ENCODE measurements at places on chromosomes 3 and 15.
A peak's percentile ranks its signal among the peaks of the same experiment; 100 is the strongest.

- DNase-seq, result no peak
Observed at GRCh38 chr3:131107637-131108433, 81.2 kb downstream of the NEK11 start.

DNA sequence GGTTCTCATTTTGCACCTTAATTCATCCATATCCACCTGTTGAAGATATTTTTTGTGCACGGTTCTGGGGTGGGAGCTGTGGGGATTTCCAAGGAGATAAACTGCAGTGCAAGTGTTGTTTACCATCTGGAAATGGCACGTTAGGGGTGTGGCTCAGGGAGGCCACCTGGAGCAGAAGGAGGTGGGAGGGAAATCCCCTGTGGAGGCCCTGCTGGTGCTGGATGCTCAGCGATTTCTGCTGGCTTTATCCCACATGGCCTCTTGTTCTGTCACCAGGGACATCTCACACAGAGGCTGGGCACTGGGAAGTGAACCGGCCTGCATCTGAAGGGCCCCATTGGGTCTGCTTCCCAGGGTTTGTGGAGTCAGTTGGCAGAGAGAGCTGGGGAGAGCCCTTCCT, 24.3 kb downstream of the TRPM1 start:
- no peak for DNase-seq

- DNase-seq, result peak; percentile 13
Observed at GRCh38 chr3:127697551-127698240, 24.9 kb downstream of the ABTB1 start.

GRCh38 chr3:52313774-52314188, 2.3 kb upstream of the DNAH1 start:
- no peak for DNase-seq

GRCh38 chr3:119301662-119302061, 7.5 kb downstream of the ARHGAP31 start:
- DNase-seq, result no peak

DNA sequence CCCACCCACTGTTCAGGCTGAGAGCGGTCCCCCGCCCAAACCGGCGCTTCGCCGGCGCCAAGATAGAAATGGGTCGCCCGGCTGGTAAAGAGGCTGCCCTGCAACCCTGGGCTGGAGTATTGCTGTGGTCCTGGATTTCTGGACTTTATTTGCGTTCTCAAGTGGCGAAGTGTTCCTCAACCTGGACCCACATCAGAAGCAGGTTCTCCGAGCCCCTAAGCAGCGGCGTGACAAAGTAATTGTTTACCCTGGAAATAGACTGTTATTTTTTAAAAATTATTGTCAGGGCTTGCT, 481 bp upstream of the DYNC1LI1 start:
- no peak for DNase-seq

- DNase-seq, result no peak
Observed at GRCh38 chr15:90529011-90529370, 732 bp upstream of the CRTC3 start.

GRCh38 chr3:153617463-153617862, 455.4 kb downstream of the RAP2B start:
- DNase-seq, result no peak

DNA sequence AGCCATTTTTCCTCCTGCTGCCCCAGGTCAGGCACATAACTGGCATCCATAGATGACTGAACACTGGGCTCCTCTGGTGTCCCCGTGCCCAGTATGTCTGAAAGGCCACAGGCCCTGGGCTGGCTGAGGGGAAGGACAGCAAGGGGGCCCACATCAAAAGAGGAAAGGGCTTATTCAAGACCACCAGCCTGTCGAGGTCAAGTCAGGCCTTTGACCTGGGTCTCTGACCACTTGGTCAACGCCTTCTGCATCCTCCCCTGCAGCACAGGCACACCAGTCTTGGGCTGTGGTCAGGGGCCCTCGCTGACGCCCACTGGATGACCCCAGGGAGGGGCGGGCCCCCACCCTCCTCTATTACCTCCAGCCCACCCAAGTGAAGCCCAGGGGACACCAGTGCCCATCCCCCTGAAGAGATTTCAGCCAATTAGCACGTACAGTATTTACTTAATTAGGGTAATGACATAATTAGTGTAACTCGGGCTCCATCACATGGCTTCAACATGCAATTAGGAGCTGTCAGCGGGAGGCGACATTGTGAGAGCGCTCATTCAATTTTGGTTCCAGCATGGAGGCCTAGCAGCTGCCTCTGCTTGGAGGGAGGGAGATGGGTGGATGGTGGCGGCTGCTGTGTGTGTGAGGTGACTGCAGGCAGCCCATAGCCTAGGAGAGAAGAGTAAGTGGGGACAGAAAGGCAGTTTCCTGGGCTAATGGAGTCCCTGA, 13.5 kb upstream of the DNAH1 start:
- no peak for DNase-seq

GRCh38 chr15:39208187-39208586, 372.7 kb upstream of the THBS1 start:
- no peak for DNase-seq

- peak; percentile 68 for DNase-seq
Observed at GRCh38 chr15:41989573-41990242, 17.4 kb upstream of the EHD4 start.

DNA sequence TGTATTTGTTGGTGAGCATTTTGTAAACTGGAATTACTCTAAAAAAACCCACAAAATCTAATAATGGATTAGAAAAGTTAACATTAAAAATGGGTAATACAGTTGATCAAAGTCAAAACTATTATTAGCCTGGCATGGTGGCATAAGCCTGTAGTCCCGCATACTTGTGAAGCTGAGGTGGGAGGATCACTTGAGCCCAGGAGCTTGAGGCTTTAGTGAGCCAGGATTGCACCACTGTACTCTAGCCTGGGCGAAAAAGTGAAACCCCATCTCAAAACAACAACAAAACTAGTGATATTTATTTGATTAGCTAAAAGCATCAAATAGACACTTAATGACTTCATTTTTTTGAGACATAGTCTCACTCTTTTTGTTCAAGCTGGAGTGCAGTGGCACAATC, 3.6 kb downstream of the SNX1 start:
- no peak for DNase-seq

- no peak for DNase-seq
Observed at GRCh38 chr3:149479621-149480325, 5.3 kb downstream of the TM4SF4 start.

DNA sequence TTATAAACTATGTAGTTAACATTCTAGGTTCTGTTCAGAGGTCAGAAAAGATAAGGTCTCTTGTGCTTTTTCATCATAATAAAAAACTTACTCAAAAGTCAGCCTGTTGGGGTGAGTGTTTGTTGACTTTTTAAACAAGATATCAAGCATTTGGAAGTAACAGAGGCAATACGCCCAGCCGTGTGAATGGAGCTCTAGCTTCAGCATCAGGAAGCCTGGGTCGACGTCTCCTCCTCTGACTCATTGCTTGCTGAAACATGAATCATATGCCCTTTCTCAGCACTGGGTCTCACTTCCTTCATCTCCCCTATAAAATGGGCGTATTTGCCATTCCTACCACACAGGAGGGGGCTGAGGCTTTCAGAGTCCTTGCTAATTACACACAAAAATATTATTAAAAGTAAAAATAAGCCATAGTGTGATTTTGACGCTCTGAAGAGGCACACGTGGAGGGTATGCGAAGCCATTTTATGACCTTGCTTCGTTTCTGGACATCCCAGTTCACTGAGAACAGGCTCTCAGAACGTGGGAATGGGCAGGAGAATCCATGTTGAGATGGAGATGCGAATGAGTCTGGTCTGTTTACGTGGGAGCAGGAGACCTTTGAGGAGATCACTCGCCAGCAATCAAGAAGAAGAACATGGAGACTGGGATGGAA, 220.8 kb upstream of the TPRG1 start:
- no peak for DNase-seq

- no peak for DNase-seq
Observed at GRCh38 chr15:67017311-67017710, 48.1 kb upstream of the SMAD3 start.

- DNase-seq, result no peak
Observed at GRCh38 chr15:62549345-62549970, 384.4 kb upstream of the C2CD4B start.

GRCh38 chr3:16665282-16665741, 60.1 kb upstream of the DAZL start:
- DNase-seq, result no peak

GRCh38 chr3:154898443-154898842, 181.7 kb upstream of the MME start:
- no peak for DNase-seq

DNA sequence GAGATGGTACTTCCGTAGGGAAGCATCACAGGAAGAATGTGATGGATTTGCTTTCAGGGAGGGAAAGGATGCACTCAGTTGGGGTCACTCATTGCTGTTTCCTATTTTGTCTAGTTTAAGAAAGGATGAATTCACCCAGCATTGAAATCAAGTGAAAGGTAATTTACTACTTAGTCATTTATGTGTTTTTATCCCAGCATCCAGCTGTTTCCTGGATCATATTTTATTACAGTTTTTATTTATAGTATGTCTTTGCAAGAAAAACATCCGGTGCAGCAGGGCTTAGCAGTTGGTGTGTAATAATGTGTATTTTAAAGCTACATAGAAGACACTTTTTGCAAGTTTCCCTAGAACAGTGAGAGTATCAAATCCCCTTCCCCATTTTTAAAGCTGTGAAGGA, 37.4 kb upstream of the GOLGA8B start:
- DNase-seq, result no peak

DNA sequence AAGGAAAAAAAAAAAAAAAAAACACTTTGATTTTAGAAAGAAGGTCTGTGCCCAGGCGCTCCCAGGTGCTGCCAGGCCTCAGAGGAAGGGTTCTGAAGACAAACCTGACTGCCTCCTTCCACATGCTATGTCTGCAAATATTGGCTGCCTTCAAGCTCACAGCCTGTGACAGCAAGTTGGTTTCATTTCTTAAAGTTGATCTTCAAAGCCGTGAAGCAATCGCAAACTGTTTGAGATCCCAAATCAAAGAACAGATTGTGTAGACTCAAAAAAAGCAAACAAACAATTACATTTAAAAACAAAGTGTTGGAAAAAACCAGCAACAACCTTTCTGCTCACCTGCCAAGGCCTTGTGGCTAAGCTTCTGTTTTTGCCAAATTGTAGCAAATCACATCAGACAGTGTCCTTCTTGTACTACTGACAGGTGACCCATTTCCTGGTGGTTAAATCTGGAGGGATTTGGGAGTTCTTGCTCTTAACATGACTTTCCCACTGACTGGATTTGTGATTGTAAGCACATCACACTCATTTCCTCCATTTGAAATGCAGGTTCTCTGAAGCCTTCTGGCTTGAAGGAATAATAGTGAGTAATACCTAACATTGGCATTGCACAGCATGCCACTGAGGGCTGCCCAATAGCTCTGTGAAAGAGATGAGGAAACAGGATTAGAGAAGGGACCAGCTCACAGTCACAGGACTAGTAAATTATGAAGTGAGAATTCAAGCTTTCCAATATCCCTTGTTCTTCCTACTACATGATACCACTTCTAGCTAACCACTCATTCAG, 502.4 kb downstream of the LPP start:
- no peak for DNase-seq

DNA sequence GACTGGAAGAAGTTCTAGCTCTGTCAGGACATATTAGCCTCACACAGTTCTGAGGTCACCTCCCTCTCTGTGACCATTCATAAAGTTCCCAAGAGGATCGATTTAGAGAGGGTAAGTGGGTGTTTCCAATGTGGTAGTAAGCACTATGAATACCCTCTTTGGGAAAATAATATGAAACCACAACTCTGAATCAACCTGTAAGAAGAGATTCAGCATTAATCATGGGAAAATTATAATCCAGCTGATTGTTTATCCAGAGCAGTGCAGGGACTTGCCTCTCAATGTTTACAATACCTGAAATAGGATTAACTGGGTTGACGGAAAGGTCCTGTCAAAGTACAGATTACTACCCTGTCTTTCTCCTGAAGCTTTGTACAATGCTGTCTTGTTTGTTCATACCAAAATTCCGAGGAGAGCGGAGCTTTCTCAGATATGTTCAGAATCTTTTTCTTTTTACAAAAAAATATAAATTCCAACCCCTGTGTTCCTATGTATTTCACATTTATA, 302.9 kb upstream of the DPPA4 start:
- DNase-seq, result no peak

GRCh38 chr3:128760881-128761280, 34.9 kb downstream of the RAB7A start:
- no peak for DNase-seq

GRCh38 chr15:92294759-92295158, 98.9 kb upstream of the ST8SIA2 start:
- no peak for DNase-seq

GRCh38 chr3:43222590-43222989, 63.8 kb upstream of the SNRK start:
- DNase-seq, result no peak

GRCh38 chr3:56453011-56453410, 15.3 kb downstream of the ERC2 start:
- DNase-seq, result no peak

GRCh38 chr15:59438625-59439290, 772 bp downstream of the FAM81A start:
- DNase-seq, result no peak

DNA sequence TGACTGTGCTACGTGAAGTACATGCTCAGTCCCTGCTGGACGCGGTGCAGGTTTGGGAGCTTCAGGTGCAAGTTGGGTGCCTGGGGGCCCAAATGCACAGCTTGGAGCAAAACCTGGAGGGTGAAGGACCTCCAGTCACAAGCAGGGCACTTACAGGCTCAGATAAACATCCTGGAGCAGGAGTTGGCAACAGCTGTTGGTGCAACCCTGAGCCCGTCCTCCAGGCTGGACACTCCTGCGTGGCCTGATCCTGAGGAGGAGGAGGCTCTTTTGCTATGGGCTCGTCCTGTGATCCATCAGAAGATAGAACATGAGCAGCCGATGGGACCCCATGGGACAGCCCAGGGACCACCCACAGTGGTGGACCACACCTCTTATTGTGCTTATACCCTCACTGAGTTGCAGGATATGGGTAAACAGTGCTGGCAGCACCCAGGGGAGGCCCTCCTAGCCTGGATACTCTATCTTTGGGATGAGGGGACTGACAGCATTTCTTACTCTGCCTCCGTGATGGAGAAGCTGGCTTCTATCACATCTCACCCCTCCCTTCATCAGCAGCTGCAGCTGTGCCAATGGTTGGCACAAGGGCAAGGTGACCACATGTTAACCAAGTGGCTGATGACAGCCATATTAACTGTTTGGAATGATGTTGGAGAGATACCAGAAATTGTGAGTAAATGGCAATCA, 301.6 kb downstream of the ZPLD1 start:
- no peak for DNase-seq

Data from activated effector memory CD4-positive, alpha-beta T cell treated with Interleukin-2 at 50 U/mL for 16 hours (primary cell).